Activated CD4-positive, alpha-beta T cell treated with anti-CD3 and anti-CD28 coated beads for 48 hours (primary cell): ENCODE measurements at places on chromosomes 2 and 18.

GRCh38 chr2:152695763-152696162 lies 21.5 kb downstream of the PRPF40A start:
- DNase-seq, result no peak

DNA sequence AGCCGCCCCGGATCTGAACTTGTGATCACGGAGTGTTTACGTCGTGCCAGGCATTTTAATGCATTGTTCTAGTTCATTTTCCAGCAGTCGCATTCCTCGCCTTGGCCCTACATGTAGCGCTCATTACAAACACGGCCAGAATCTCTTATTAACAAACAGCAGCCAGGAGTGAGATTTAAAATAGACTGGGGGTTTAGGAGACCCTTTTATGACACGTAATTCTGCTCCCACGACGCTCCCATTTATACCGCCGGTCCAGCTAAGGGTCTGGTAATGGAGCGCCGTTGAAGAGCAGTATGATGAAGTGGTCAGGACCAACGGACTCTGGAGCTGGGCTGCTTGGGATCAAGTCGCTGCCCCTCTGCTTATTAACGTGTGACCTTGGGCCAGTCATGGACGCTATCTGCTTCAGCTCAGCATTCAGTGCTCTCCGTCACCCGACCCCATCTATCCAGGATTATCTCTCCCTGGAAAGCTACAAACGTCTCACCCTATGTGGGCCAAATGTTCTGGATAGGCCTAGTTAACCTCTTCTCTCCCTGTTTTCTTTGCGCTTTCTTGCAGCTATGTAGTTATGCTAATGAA lies 745 bp downstream of the MSH2 start:
- DNase-seq, result no peak

DNA sequence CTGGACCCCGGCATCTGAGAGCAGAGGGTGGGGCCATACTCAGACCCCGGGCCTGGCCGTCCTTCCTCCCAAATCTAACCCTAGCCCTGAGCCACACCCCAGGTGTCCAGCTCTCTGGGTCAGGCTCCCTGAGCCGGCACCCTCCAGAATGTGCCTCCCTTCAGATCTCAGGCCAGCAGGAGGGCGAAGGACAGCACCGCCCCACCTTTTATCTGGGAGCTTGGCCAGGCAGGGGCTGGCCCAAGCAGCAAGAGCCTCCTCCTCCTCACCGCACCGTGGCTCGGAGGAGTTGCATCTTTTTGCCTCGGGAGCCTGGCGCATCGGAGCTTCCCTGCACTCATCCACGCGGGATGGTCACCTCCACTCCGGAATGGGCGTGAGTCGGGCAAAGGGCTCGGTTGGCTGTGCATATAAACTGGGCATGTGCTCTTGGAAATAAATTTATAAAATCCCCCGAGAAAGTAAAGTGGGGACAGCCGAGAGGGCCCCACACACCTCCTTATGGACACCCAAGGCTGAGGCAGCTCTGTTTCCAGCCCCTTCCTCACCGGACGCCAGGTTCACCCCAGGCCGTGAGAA lies 69.1 kb upstream of the CTDP1 start:
- no peak for DNase-seq

- DNase-seq, result no peak
These were observed 340.2 kb upstream of the HNRNPA3 start for GRCh38 chr2:176872406-176872805.

DNA sequence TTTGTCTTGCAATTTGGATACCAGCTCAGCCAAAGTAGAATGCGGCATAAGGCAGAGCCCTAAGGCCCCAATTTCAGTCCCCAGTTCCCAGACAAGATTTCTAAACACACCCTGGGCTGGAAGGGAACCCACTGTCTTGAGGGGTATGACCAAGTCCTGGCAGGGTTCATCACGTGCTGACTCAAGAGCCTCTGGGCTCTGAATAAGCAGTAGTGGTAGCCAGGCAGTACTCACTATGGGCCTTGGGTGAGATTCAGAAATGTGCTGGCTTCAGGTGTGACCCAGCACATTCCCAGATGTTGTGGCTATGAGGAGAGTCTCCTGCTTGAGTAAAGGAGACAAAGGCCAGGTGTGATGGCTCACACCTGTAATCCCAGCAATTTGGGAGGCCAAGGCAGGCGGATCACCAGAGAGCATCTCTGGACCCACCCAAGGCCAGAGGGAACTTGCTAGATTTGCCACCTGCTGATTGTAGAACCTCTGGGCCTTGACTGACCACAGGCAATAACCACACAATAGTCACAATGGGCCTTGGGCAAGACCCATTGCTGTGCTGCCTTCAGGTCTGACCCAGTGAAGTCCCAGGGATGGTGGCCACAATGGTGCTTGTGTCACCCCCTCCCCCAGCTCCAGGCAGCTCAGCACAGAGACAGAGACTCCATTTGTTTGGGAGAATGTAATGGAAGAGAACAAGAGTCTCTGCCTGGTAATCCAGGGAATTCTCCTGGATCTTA lies 74.9 kb downstream of the ATL2 start:
- DNase-seq, result no peak

- DNase-seq, result no peak
These were observed 64.7 kb downstream of the STK39 start for GRCh38 chr2:168182550-168183249.

DNA sequence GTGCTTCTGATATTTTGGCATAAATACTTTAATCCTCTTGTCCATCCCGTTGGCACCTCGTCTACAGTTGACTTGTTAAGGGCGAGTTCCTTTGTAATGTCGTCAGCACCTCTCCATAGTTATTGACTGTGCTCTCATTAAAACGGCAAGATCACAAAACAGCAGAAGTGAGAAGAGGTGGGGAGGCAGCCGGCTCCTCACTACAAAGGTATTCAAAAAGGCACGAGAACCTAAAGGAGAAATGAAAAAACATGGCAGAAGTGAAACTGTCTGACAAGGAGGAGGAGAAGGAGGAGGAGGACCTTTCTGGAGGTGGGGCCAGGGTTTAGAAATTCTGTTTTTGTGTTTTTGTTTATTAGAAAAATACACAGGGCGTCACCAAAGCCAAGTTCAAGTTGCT lies 235.6 kb downstream of the BCL11A start:
- DNase-seq, result no peak

GRCh38 chr18:68431111-68431921 lies 283.6 kb downstream of the TMX3 start:
- DNase-seq, result no peak

- DNase-seq, result peak; percentile 60
These were observed 7.8 kb upstream of the TRABD2A start for GRCh38 chr2:84888401-84889276.

DNA sequence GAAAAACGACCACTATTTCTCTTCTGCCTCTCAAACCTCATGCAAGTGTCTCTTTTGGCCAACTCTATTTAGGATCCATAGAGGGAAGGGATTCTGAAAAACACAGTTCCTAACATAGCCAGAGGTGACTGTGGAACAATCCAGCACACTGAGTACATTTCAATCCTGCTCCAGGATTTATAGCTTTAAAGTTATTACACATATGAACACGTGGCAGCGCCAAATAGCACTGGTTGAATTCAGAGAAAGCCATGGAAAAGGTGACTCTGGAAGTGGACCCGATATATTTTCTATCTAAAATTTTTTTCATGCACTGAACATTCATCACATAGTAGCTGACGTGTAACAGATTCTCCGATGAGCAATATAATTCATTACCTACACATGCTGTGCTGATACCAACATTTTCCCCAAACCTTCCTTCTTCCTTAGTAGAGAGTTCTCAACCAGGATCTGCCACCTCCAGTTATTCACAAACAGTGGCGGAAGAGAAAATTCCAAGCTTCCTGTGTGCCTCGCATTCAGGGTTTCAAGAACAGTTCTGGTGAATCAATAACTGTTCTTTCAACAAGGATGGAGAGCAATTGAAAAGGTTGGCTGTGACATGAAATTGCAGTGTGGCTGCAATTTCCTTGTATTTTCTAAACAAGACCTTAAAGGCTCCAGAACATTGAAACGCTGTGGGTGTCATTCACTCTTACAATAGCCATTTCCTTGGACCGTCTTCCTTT lies 25.7 kb upstream of the TTR start:
- no peak for DNase-seq

DNA sequence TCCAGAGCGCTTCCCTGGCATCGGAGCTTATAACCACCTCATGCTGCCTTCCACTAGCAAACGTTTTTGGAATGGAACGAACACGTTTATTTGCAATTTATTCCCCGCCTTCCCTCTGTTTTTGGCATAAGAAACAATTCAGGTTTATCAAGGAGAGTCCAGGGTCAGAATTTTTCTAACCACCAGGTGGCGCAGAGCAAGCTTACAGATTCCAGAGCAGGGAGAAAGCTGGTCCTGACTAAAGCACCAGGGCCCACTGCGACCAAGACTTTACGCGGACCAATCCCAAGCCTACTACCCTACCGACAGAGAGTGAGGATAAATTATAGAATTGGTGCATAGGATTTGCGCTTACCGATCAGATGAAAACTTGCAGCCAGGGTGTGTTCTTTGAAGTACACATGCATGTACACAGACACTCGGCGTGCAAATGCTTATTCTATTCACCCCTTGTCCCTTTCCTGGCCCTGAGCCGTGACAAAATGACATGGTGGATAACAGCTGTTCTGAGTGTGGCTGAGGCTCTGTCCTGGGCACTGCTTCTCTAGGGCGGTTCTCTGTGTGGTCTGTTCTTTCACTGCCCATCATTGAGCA lies 34.7 kb downstream of the NAPG start:
- DNase-seq, result peak; percentile 76

DNA sequence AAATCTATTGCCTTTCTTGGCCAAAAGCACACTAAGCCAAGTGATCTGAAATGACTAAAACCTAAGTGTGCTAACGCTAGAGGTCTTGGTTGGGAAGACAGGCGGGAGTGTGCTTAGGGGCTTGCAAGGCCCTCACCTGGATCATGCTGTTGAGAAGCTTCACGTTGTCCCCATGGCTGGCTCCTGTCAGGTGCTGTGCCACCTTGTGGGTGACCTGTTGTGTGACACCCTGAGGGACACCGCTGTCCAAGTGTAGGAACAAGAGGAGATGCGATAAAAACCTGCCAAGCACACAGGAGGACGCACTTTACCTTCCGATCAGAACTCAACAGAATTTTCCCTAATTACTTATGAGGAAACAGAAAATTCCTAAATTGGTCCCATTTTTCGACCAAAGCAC lies 50.8 kb downstream of the EPG5 start:
- DNase-seq, result peak; percentile 28

- DNase-seq, result no peak
These were observed 54.1 kb upstream of the PTPRM start for GRCh38 chr18:7512990-7513389.

- peak; percentile 39 for DNase-seq
These were observed 49.3 kb downstream of the CD226 start for GRCh38 chr18:69898241-69898861.

GRCh38 chr2:64312622-64313397 lies 141.2 kb upstream of the LGALSL start:
- no peak for DNase-seq

- no peak for DNase-seq
These were observed 133.4 kb upstream of the ITGA6 start for GRCh38 chr2:172293952-172294351.

GRCh38 chr2:238296638-238297457 lies 8.4 kb upstream of the PER2 start:
- no peak for DNase-seq

DNA sequence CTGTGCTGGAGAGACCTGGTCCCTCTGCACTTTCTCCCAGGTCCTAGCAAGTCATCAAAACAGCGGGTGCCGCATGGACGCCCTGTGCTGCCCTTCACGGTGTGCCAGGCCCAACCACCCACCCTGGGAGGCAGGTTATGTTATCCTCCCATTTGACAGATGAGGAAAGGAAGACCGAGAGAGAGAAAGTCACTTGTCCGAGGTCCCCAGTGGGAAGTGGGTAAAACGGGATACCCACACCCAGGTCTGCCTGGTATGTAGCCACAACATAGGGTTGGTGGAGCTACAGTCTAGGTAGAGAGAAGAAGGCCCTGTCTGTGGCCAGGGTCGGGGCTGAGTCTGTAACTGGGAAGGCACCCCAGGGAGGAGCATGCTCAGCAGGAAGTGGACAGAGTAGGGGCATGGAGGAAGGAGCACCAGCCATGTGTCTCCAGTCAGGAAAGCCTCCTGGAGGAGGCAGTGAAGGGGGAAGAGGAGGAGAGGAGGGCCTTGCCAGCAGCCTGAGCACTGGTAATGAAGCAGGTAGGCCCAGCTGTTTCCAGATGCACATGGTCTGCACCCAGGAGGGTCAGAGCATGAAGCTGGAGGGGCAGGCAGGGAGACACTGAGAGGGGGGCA lies 98.4 kb downstream of the ZFP36L2 start:
- no peak for DNase-seq

- DNase-seq, result no peak
These were observed 30.3 kb downstream of the LRRC30 start for GRCh38 chr18:7261199-7261598.

DNA sequence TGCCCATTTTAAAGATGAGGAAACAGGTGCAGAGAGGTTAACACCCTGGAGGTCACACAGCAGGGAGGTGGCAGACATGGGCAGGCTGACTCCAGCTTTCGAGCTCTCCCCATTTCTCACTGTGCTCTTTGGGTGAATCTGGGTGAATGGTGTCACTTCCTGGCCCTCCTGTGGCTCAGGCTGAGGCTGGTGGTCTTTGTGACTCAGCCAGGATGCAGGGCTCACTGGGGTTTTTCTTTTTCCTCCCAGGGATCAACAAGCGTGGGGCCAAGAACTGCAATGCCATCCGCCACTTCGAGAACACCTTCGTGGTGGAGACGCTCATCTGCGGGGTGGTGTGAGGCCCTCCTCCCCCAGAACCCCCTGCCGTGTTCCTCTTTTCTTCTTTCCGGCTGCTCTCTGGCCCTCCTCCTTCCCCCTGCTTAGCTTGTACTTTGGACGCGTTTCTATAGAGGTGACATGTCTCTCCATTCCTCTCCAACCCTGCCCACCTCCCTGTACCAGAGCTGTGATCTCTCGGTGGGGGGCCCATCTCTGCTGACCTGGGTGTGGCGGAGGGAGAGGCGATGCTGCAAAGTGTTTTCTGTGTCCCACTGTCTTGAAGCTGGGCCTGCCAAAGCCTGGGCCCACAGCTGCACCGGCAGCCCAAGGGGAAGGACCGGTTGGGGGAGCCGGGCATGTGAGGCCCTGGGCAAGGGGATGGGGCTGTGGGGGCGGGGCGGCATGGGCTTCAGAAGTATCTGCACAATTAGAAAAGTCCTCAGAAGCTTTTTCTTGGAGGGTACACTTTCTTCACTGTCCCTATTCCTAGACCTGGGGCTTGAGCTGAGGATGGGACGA lies 13.2 kb downstream of the ITM2C start:
- peak; percentile 5 for DNase-seq
